ENCODE measurements at places on chromosomes 2 and 18. TPM values are rescaled to one million over a fixed set of nuclear protein-coding genes. Genes with fewer than 3 reads are reported as not detected.

ARID5A gene
- 229 TPM for total RNA-seq

SLC19A3 gene
- total RNA-seq = not detected

CNGA3 gene
- not detected for total RNA-seq

ZAP70 gene
- 240 TPM for total RNA-seq

NDC80 gene
- total RNA-seq = 42.4 TPM

NR4A2 gene
- 13.2 TPM for total RNA-seq

UGT1A5 gene
- total RNA-seq = not detected

LHCGR gene
- not detected for total RNA-seq

TLX2 gene
- 0.54 TPM for total RNA-seq

PUS10 gene
- 8.4 TPM for total RNA-seq

GRCh38 chr2:86302320-86302719 is 35.1 kb downstream of the REEP1 start:
- DNase-seq = no peak

DNA sequence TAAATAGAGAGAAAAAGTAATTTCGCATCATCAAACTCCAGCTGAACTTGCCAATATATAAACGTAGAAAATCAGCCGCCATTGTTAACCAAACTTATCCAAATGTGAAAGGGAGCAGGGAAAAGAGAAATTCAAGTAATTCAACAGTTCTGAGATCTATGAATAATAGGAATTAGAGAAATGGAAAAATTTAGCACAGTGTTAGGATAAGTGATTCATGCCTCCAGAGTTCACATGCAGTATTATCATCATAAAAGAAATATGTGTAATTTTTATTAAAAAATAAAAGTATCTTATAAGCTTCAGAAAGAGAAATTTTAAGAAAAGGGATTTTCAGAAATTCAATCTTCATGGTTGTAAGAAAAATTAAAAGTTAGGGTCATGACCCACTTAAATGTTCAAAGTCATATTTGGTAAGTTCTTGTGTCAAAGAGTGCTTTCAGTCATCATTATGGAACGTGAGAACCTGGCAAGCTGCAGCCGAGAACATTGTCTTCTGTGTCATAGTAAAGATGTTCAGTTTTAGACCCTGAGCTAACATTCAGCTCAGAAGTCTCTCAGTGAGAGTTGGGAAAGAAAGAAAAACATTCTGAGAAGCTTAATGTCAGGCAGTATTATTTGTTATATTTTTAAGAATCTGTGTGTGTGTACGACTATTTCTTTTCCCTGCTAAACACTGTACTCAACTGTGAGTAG is 414.3 kb upstream of the RGPD4 start:
- DNase-seq = no peak

- DNase-seq = no peak
These were observed at the start of gene ANO7 for GRCh38 chr2:241188361-241189092. Gene ANO7 (plus strand): TSS chr2:241188677. CDS start chr2:241190064, 1,387 bp downstream.

- DNase-seq = no peak
These were observed 733.7 kb upstream of the POU3F3 start for GRCh38 chr2:104120171-104120570.

DNA sequence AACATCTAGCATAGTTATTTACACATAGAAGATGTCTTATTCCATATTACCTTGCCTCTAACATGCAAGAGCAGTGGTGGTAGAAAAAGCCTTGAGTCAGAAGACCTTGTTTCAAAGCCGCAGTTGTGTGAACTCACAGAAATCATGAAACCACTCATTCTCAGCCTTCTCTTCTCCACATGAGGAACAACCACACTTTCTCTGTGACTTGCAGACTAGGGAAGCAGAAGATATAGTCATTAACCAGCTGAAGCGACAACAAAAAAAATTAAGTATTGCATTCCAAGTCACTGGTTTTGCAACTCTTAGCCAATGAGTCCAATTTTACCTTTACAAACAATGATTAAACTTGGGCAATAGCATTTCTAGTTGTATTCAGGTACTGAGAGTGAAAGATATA is 19.0 kb downstream of the TWSG1 start:
- DNase-seq = no peak

GRCh38 chr2:232211743-232212686 is 166.5 kb upstream of the ALPP start:
- no peak for DNase-seq

DNA sequence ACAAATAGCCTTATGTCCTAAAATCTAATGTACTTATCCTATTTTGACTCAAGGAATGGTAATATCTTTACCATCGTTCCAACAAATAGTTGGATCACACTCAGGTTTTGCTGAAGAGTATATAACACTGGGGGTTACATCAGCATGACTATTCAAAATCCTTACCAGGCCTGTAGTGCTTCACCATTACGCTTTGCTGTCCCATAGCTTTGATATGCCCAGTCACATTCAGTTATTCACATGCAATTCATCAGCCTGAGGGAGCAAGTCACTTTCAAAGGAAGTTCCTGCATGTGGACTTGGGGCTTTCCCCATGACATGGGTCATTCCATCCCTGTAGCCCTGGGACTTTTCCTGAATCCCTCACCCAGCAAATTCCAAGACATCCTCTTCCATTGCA is 39.6 kb downstream of the FTCDNL1 start:
- DNase-seq = peak; percentile 43

GRCh38 chr18:58863539-58864145 is 1.0 kb upstream of the ZNF532 start:
- peak; percentile 60 for DNase-seq

DNA sequence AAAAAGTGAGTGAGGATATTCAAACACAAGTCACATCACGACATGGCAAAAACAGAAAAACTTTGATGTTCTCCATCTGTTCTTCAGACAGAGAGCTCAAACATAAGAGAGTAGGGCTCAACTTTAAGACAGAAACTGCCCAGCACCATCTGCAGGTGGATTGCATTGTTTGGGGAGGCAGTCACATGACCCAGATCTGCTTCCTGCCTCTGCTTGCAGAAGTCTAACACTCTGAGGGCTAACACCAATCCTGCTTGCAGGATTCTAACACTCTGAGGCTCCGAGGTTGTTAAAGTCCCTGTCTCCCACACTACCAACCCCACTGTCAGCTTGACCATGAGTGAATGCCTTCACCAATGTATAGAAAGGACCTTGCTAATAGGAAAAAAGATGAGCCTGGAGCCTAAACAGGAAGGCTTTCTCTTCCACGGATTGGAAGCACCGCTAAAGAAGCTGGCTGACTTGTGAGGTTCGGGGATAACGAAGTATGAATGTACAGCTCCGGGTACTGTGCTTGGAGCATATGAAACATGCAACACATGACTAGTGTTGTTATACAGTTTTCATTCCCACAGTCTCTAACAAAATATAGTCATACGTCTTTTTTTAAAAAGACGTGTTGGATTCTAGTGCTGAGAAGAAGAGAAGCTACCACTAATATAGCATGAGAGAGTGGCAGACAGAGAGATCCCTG is 176.6 kb upstream of the CREB1 start:
- peak; percentile 83 for DNase-seq

GRCh38 chr2:214995926-214996670 is 142.3 kb downstream of the ABCA12 start:
- DNase-seq = no peak

DNA sequence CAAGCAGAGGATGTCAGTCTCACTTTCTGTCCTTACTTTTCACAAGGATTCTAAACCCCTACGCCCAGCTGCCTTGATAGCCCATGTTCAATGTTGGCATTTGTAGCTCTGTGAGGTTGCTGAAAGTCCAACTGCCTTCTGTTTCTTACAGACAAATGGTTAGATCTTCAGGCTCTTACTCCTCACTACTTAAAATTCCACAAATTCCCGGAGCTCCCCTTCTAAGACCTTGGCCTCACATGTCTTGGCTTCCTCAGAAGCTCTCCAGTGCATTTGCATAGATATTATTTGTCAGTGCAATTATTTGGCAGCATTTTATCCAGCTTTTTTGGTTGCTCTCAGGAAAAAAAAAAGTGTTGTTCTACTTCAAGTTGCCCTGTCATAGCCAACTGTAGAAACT is 453.7 kb upstream of the CELF4 start:
- no peak for DNase-seq

DNA sequence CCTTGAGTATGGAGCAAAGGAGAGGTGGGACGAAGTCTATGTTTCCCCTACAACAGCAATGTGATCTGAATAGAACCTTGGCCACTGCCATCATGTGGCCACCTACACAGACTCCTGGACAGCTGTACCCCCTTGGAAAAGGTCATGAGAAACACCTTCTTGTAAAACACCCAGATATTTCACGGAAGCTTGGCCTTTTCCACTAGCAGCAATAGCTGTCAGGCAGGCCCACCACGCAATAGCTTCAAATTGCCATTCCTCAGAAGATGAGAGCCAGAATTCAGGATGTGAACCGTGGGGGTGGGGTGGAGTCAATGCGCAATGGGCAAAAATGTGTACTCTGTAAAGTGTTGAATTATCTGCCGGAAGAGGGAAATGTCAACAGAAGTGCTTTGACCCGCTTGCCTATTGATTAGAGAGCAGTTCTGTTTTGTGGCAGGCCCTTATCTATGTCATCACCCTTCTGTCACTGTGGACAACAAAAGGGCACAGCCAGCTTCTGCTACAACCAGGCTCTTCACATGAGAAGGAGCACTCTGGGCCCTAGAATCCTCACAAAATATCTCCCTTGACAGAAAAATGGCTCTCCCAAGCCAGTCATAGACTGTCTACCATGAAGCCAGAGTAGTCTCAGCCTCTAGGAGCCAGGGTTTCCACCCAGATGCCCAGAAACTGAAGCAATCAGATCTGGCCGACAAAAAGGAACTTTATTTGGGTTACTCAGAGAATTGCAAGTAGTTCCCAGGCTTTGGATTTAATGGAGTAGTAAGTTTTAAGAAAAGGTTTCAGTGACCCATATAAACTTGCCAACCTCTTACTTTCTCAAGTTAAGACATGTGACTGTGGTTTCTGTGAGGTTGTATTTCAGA is 9.5 kb downstream of the INPP1 start:
- DNase-seq = no peak

DNA sequence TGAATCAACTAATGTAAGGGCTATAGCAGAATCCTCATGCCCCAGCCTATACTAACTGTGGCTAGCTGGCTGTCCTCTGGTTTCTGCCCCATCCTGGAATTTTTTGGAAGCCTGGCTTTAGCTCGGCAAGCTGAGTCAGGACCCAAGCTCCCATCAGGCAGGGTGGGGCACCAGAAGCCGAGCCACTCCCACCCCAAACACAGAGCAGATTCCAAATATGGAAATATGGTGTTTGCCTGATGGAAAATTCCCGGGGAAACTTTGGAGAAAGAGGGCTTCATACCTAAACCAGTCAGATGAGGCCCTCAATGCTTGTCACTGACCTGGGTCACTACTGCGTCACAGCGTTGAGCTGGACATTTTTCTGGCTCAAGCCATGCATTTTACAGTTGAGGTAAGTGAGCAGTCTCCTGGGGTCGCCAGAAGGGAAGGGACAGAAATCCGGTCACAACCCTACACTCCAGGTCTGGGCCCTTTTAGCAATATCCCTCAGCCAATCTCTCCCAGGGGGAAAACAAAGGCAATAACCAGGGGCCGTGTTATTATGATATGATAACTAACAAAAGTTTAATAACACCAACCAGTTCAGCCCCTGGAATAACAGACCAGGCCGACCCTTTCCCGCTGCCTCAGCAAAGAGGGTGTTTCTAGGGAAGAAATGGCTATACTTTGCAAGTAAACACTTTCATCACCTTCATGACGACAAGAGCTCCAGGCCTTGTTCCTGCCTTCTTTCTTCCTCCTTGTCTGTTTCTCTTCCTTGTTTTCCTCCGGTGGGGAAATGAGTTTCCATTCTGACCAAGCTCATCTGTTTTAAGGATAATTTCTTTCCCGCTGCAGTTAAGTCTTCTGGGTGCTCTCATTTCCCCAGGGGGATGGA is 37.7 kb downstream of the PSD4 start:
- DNase-seq = no peak

GRCh38 chr2:40348665-40349064 is 103.2 kb downstream of the SLC8A1 start:
- DNase-seq = no peak

- no peak for DNase-seq
These were observed 129.4 kb upstream of the NCK2 start for GRCh38 chr2:105615305-105615704.

DNA sequence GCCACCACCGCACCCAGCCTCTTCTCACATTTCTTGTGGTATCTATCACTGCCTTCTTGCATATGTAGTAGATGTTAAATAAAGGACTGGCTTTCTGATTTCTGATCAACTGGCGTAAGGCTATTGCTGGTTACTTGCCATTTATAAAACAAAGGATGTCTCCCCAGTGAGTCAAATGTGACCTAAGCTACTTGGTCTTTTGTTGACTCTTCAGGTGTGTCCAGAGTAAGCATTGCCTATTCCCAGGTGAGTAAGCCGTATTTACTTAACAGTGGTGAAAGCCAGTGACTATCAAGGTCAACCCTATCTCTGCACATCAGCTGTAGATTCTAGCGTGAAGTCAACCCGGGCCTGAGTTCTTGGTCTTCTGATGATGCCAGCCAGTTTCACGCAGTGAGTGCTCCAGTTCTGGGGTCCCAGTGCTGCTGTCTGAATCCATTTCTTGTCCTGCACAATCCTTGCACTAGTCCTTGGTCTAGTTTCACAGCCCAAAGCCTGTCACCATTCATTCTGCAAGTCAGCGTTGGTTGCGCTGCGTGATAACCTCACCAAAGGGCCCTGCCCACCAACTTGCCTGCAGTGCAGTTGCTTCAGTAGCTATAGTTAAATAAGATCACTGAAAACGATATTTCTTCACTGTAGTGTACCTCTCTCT is 120.2 kb downstream of the GBX2 start:
- no peak for DNase-seq

DNA sequence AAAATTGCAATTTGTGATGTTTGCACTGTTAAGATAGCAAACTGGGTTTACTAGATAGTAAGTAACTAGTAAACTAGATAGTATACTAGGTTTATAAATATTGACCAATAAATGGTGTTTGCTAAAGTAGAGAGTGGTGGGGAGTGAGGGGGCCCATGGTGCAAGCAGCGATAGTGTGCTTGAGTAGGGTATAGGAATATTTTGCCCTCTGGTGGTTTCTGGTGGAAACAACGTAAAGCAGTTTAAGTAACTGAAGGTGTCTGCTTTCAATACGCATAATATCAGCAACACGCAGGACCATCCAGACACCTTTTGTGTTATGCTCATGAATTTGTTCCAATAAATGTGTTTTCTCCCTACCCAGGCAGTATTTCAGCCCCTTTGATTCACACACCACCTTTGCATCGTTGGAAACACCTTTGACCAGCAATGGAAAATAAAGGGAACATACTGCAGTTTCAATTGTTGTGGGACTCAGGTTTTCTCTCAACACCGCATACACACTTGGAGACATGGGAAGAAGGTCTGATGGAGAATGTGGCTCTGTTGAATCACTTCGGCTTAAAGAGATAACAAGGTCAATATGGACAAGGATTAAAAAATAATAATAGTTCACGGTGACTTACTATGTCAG is 16.7 kb upstream of the STAT1 start:
- DNase-seq = peak; percentile 86

- DNase-seq = no peak
These were observed 259.2 kb downstream of the TGIF1 start for GRCh38 chr18:3709205-3709604.

DNA sequence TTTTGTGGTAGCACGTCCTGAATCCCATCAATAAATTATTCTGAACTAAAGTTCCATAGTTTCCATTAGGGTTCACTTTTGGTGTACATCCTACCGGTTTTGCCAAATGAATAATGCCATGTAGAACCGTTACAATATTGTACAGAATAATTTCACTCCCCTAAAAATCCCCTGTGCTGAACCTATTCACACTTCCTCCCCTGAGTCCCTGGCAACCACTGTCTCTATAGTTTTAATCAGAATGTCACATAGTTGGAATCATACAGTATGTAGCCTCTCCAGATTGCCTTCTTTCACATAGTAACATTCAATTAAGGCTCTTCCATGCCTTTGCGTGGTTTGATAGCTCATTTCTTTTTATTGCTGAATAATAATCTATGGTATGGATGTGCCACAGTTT is 9.6 kb upstream of the CASP8 start:
- DNase-seq = no peak

- peak; percentile 71 for DNase-seq
These were observed 17.3 kb upstream of the GTF2A1L start for GRCh38 chr2:48600204-48600813.
